ENCODE measurements at places on chromosomes 7 and 10.

DNA sequence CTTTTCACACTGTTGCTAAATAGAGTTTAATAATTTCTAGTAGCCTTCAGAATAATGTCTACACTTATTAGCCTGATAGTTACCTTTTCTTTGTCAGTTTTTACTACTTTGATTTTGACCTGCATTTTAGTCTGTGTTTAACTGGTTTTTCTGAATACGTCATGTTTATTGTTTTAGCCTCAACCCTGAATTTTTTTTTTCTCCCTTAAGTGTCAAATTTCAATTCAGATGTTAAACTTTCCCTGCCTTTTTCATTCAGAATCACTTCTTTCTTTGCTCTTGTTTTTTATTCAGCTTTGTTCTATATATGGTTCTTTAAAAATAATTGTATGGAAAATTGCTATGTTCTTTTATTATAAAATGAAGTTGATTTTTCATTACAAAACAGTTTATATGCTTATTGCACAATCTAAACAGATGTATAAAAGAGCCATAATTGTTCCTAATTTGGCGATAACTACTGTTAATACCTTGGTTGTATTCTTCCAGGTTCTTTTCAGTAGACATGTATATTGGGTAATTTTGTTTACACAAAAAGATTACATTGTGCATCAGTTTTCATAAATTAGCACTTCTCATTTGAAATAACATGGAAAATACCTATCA is 159.7 kb downstream of the ADK start:
- no peak for DNase-seq

DNA sequence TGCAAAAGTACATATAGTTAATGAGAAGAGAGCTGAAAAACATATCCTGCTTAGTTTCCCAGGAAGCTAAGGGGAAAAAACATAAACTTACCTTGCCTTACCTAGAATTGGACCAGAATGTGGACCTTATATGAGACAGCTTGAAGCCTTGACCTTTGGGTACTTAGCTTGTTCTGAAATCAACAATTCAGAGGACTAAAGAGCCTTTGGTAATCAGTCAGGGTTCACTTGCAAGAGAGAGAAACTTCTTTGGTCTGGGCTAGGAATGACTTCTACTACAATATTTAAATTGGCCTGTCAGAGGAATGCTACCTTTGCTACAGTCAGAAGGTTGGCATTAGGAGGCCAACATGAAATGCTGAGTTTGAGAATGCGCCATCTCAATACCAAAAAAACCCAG is 24.9 kb downstream of the SAMD8 start:
- no peak for DNase-seq

DNA sequence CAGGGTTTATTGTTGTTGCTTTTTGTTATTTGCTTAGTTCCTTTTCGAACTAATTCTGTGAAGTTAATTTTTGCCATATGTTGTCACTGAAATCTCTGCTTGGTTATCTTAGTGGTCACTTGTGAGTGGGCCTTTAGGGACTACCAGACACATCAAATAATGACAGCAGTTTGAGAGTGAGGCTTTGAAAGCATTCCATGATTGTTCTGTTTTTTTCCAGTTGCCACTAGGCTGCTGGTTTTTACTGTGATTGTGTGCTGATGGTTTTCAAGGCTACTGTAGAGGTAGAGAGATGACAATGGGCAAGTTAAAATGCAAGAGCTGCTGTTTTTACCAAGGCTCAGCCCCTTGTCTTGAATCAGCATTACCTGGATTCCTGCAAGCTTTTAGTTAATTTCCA is 20.0 kb downstream of the SEPTIN7 start:
- DNase-seq: no peak

- no peak for DNase-seq
These were observed 2.8 kb downstream of the BET1 start for GRCh38 chr7:94001396-94001795.

GRCh38 chr10:86046845-86047460 is 319.6 kb downstream of the GRID1 start:
- DNase-seq: no peak

DNA sequence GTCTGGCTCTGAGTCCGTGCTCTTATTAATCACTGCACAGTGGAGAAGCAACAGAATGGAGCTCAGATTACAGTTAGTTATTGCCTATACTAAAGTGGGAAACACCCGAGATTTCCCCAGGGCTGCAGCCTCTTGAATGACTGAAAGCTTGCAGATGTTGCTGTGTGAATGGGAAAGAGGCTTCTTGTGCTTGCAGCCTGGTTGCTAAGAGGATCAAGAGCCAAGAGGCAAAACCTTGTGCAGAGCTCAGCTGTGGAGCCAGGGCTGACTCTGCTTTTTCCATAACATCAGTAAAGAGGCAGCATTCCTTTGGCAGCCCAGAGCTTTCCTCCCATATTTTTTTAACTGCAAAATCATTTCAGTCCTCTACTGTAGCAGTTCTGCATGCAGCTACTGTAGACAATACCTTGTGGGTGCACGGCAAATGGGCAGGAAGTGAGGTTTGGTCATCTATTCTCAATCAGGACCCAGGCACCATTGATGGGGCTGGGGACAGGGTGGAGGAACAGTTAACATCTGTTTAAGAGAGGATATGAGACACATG is 86.5 kb downstream of the RALA start:
- DNase-seq: no peak

DNA sequence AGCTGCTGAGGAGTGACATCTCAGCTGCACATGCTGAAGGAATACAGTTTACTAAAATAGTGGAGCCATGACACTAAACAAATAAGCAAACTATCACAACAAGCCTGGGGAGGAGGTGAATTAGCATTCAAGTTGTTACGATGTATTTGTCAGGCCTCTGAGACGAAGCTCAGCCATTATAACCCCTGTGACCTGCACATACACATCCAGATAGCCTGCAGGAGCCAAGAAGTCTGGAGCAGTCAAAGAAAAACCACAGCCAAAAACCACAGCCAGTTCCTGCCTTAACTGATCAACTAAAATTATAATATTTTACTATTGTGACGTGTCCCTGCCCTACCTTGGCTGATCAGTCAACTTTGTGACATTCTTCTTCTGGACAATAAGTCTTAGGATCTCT is 68.6 kb downstream of the NSUN6 start:
- no peak for DNase-seq

DNA sequence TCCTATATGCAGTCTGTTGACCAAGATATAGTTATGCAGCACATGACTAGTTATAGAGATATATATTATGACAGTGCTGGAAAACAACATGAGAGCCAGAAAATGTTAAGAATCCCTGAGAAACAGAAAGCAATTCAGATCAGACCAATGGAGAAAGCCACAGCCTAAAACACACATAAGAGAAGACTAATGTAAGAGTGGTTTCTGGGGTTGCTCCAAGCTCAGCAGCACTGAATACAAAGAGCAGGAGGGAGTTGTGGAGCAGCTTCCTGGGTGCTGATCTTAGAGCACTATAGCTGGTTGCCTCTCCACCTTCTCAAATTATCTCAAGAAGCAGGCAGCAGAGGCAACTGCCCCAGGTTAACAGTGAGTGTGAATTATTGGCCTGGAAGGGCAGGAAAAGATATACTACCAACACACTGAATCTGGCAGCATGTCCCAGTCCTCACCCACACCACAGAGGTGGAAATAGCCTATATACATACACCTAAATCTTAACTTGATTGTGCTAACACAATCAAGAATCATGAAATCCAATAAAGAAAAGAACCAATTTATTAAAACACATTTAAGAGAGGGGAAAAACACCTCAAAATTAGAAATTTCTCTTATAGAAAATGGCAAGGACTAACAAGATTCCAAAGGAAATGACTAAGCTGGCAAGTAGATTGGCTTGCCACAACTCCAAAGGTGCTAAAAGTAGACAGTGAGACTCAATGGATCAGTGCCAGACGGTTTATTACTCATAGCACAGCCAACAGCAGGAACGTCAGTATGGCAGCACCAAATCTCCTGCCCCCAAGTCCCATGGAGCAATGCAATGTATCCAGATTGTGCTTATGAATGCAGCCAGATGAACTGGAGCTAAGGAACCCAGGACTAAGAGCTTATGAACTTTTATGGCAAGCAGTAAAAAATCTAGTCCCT is 5.1 kb downstream of the PTTG1IP2 start:
- DNase-seq: no peak

DNA sequence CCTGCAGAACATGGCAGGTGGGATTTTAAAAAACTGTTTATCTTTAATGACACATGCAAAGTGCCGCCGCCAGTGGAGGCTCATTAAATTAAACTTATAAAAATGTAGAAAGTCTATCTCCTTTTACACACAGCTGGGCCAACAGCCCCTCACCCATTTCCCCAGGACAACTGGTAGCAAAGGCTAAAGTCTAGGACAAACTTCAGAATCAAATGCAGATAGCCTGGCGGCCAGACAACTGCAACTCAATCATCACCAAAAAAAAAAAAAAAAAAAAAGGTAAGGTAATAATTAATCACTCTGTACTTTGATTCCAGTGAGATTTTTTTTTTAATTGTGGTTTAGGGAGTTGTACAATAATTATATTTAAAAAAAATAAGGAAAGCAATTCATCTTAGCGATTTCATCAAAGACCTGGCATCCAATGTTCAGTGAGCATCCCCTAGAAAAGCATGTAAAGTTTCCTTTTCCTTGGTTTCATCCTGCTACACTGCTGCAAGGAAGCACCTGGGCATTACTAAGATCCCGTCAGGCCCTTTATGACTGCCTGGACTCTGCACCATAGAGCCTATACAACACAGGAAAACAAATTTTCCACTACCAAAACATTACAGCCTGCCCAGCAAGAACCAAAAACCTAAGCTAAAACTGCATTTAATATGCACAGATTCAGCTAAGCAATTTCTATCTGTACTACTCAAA is 98.5 kb downstream of the GRB10 start:
- no peak for DNase-seq

- DNase-seq: no peak
These were observed 14.0 kb downstream of the RALA start for GRCh38 chr7:39637400-39637799.

- no peak for DNase-seq
These were observed 40.6 kb upstream of the SLC16A12 start for GRCh38 chr10:89576022-89576421.

DNA sequence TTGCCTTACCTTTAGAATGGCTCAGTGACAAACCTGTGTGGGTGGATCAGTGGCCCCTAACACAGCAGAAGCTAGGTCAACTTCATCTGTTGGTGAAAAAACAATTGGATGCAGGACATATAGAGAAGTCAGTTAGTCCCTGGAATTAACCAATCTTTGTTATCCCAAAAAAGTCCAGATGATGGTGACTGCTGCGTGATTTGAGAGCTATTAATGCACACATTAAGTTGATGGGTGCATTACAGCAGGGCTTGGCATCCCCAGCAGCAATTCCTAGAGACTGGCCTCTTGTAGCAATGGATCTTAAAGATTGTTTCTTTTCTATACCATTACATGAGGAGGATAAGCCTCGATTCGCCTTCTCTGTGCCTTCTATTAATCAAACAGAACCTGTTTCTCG is 33.3 kb downstream of the OR13A1 start:
- DNase-seq: no peak

GRCh38 chr7:149226840-149227494 is 12.5 kb upstream of the ZNF212 start:
- no peak for DNase-seq

DNA sequence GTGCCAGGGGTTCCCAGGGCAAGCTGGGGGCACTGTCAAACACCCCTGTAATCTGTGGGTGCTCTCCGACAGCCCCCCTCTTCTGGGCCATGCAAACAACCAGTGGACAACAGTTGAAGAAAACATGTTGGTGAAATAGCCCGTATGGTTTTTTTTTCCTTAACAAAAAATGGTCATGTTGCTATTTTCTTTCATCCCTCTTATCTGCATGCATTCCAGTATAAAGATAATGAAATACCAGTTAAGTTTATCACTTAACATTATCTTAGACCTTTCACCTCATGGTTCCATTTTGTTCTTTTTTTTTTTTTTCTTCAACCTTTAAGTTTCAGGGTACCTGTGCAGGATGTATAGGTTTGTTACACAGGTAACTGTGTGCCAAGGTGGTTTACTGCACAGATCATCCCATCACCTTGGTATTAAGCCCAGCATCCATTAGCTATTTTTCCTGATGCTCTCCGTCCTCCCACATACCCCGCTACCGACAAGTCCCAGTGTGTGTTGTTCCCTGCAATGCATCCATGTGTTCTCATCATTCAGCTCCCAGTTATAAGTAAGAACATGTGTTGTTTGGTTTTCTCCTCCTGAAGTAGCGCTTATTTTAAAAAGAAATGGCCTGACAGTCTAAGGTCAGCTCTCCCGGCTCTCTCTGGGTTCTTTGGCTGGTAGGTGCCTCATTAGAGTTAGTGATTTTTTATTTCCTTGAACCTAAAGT is 110.1 kb downstream of the NRP1 start:
- no peak for DNase-seq

GRCh38 chr10:43069211-43069515 is 7.7 kb upstream of the RET start:
- no peak for DNase-seq

DNA sequence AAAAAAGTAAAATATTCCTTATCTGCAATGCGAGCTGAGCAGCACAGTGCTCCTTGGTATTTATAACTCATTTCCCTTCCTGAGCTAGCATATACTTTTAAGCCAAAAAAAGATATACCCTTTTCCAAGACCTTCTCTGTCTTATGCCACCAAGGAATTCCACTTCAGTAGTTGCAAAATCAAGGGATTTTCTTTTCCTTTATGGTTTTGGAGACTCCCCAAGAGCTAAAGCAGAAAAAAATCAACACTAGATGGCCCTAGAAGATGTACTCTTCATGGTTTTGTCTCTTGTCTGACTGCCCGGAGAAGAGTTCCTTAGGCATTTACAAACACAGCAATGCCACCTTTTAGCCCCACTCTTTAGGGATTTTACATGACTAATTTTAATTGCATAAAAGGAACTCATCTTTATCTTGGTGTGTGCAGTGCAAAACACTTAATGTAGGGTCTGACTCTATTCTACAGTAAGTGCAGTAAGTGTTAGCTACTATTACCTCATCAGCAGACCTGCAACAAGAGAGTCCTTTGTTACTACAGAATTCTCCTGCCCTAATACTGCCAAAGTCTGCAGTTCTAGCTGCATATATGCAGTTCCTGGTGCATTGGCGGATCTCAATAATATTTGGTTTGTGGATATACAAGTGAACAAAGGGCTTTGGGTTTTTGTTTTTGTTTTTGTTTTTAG is 443.3 kb downstream of the GFRA1 start:
- DNase-seq: no peak

DNA sequence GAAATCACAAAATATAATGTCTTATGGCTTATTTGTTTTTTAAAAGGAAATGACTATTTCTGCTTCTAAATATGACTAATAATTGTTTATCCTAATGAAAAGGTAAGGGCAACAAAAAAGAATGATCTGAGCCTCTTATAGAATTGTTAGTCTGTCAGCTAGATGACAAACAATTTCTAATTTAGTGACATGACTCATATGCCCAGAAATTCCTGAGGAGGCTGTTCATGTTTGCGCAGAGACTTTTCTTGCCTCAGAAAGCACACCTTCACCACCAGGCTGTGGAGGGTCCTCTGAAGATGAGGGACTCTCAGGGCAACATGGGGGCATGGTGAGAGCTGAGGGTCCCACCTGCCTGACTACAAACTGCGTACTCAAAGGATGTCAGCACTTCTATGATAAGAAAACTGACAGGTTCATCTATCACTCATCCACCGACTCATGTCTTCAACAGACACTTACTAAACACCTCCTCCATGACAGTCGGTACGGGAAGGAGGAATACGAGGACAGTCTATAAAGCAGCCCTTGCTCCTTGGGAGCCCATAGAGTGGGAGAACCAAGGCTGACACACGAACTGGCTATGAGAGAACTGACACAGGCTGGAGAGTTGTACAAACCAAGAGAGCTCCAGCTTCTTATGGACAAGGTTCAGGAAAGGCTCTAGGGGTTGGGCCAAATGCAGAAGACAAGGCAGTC is 102.0 kb downstream of the PKD1L1 start:
- DNase-seq: no peak

GRCh38 chr10:31620226-31621151 is 301.5 kb downstream of the ZEB1 start:
- no peak for DNase-seq

Data from stimulated activated CD8-positive, alpha-beta memory T cell treated with anti-CD3 and anti-CD28 coated beads, Interleukin-4, amount 100 ng/mL, for 4 hours (primary cell).